ENCODE measurements at places on chromosomes 13 and 19.

DNA sequence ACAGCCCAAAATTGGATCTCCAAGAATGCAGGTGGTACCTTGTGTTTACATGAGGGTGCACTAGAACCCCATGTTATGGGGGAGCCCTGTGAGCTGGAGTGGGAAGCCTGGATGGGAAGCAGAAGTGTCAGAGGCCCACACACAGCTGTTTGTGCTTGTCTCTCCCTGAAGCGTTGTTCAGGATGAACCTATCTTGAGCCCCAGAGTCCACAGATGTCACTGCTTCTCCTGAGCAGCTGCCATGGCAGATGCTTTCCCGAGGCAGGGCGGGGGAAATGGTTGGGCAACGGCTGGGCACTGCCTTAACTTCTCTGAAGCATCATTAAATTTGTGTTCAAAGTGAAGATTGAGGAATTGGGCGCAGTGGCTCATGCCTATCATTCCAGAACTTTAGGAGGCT is 17.1 kb upstream of the CHST8 start:
- no peak for DNase-seq

GRCh38 chr19:7778081-7778480 is 15.0 kb downstream of the CLEC4M start:
- no peak for DNase-seq

GRCh38 chr19:51124729-51125128 is at the start of gene SIGLEC9:
SIGLEC9 (plus strand) TSS chr19:51124906; CDS start chr19:51124975, 69 bp downstream.
- no peak for DNase-seq

DNA sequence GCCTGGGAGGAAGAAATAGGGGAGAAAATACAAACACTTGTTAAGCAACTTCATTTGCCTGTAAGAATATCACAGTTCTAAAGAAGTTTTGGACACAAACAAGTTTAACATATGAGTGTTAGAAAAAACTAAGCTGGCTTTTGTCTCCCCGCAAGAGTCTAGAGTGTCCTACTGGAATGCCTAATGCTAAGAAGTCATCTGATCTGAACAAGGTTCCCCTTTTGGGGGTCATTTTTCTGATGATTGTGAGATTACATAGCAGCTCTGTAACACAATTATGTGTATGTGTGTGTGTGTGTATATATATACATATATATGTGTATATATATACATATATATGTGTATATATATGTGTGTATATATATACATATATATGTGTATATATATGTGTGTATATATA is 12.7 kb downstream of the DNMT1 start:
- no peak for DNase-seq

GRCh38 chr19:29665826-29666577 is 741 bp downstream of the PLEKHF1 start:
- DNase-seq: no peak

DNA sequence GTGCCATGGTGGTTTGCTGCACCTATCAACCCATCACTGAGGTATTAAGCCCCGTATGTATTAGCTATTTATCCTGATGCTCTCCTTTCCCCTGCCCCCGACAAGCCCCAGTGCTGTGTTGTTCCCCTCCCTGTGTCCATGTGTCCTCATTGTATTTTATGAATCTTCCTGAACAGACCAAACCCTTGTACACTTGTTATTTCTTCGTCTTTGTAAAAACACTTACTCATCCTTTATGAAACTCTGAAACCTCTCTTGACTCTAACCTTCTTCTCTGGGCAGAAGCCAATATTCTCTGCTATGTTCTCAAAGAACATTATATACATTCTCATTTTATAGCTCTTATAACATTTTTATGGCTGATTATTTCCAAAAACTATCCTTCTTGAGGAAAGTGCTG is 746.9 kb downstream of the EFNB2 start:
- no peak for DNase-seq

GRCh38 chr19:40774916-40775631 is at the start of gene MIA:
MIA (plus strand) TSS chr19:40775521; CDS start chr19:40775543, 22 bp downstream.
- DNase-seq: no peak

DNA sequence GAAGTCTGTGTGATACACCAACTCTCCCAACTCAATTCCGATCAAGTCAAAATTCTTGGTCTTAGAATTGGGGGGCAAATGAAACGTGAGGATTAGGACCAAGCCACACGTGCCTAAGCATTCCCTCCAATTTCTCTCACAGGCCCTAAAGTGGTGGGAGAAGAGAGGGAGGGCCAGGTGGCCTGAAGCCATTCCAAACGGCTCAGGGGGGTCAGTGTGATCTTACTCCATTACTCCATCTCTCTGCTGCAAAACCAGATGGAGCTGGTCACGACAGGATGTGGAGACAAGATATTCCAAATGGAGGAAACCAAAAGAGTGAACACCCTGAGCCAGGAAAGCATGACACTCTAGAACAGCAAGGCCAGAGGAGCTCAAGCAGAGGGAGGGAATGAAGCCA is 195.4 kb downstream of the FOXO1 start:
- no peak for DNase-seq

DNA sequence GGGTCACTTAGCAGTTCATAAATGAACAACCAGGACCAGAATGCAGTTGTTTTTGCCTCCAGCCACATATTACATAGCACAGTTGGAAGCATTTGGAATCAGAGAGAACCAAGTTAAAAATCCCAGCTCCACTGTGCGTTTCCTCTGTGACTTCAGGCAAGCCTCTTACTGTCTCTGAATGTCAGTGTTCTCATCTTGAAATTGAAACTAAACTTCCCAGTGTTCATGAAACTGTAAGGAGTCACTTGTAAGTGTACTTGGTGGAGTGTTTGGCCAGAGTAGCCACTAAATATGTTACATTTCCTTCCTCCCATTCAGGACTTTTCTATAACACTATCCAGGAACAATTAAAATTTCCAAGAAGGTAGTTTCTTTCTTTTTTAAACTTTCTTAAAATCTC is 276.8 kb downstream of the KCNRG start:
- no peak for DNase-seq
